ENCODE measurements at places on chromosomes 5 and 9. TPM values are rescaled to one million over a fixed set of nuclear protein-coding genes. Genes with fewer than 3 reads are reported as not detected.

CNTNAP3 gene
- total RNA-seq = 120 TPM

GABRA1 gene
- 18.2 TPM for total RNA-seq

MTMR12 gene
- total RNA-seq = 23.2 TPM

TLX3 gene
- not detected for total RNA-seq

FAM193B gene
- total RNA-seq = 32.1 TPM

FAM151B gene
- 39.8 TPM for total RNA-seq

WNT8A gene
- not detected for total RNA-seq

UTP15 gene
- total RNA-seq = 33.7 TPM

SNCAIP gene
- 48.2 TPM for total RNA-seq

PHF24 gene
- total RNA-seq = 25.6 TPM

MYOZ3 gene
- 1.7 TPM for total RNA-seq

DNA sequence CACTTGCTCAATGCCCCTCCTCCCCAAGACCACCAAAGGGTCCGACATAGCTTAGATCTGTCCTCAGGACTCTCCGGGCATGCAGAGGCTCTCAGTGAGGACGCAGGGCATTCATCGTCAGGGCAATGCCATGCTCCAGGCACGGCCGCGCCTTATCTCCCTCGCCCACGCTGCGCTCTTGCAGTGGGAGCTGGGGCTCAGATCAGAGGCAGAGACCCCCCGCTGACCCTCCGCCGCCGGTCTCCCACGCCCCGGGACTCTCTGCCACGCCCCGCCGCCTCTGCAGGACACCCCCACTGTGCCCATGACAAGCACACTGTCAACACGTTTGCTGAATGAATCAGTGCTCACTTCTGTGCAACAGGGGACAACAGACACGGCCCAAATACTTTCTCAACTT is 140.7 kb downstream of the ADAMTS2 start:
- DNase-seq = no peak

- DNase-seq = no peak
Measured at GRCh38 chr9:96607971-96608370, 11.7 kb downstream of the CDC14B start.

- DNase-seq = no peak
Measured at GRCh38 chr5:98503616-98504015, 269.8 kb upstream of the RGMB start.

DNA sequence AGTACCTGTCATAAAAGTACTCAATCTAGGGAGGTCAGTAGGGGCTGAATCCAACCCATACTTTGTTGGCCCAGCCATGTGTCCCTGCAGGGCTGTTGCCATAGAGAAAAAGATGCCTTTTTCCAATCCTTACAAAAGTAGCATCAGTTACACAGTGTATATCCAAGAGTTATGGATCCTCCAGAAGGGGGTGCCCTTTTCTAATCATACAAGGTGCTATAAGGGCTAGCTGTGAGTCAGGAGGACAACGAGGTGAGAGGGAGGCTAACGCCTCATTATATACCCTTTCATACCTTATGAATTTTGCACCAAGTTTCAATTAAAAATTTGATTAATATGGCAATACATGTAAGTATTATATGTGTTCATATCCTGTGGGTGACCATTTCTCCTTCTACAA is 4.8 kb downstream of the KIAA0825 start:
- no peak for DNase-seq

- no peak for DNase-seq
Measured at GRCh38 chr5:1818784-1819183, 17.6 kb downstream of the NDUFS6 start.

DNA sequence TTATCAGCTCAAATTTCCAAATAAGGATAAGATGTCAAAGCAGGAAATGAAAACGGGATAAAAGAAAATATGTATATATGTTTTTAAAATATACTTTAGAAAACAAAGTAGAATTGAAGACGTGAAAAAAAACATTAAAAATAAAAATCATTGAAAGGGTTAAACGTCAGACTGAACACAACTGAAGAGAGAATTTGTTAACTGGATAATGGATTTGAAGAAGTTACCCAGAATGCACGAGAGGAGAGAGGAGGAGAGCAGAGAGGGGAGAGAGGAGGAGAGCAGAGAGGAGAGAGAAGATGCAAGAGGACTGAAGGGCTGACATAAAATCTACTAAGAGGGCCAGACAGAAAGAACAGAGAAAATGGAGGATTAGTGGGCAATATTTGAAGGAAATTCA is 88.0 kb downstream of the CDKN2A start:
- DNase-seq = no peak

DNA sequence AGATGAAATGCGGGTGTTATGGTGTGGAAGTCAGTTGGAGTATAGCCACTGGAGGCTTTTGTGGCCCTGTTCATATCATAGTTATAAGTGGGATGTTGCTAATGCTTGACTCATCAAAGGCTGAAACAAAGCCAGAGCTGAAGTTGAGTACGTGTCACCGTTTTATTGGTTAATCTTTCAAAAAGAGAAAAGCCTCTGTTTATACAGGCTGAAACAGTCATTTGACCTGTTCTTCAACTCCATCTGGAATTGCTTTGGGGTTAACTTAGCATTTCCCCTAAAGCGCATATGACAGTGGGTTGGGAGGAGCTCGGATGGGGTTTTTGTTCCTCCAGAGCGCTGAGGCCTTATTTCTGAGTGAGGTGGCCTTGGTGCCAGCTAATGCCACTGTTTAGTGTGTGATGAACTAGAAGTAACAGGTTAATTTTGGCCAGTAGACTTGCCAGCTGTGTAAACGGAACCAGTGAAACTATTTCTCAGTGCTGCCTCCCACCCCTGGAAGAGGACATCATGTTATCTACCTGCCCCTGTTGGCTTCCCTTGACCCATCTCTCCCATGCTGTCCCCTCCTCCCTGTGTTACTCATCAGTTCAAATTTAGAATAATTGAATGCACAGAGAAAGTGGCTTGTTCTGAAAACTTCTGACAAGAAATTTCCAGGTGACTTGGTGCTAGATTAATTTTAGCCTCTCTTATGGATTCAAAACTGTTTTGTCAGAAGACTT is 34.2 kb downstream of the MTAP start:
- peak; percentile 1 for DNase-seq

DNA sequence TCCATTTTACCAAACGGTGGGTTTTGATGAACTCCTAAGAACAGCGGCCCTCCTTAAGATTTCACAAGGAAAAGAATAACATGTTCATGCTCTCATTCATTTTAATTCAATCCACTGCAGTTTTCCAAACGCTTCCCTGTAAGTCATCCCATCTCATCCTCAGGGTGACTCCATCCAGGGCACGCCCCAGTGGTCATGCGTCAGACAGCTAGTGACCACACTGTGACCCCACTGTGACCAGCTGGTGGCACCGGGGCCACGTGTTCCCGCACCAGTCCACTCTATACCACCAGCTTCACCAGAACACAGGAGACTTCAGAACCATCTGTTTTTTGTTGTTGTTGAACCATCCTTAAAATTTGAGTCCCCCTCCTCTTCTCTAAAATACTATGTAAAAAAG is 14.3 kb downstream of the ATPSCKMT start:
- DNase-seq = no peak

GRCh38 chr5:149345892-149346222 is 558 bp downstream of the GRPEL2 start:
- no peak for DNase-seq

GRCh38 chr5:175824676-175825075 is 46.7 kb upstream of the CPLX2 start:
- no peak for DNase-seq

- DNase-seq = no peak
Measured at GRCh38 chr9:116233160-116233530, 79.6 kb downstream of the PAPPA start.

DNA sequence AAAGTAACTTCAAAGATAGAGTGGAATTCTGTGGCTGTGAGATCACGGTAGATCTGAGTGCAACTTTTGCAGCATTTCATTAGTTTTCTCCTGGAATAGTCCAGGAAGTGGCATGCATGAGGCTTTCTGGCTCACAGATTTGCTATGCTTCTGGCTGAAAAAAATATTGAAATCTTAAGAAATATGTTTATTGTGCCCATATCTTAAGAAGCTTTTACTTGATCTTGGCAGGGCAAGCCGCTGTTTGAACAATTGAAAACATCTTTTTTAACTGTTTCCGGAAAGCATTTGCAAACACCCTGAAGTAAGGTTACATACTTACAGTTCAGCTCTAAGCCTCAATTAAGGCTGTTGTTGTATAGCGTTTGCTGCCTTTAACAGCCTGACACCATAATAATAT is 135.7 kb upstream of the GDNF start:
- DNase-seq = no peak

- DNase-seq = no peak
Measured at GRCh38 chr5:1331861-1332405, 13.0 kb downstream of the CLPTM1L start.

DNA sequence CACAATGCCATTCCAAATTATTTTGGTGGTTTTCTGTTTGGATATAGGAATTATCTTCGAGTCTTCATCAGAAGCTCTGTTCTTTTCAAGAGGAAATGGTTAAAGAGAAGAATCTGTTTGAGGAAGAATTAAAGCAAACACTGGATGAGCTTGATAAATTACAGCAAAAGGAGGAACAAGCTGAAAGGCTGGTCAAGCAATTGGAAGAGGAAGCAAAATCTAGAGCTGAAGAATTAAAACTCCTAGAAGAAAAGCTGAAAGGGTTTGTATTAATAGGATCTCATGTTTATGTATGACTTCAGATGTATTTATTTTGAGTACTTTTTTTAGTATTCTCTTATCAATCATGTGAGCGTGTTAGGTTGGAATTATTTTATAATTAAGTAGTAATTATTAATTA is 15.0 kb downstream of the HMMR start:
- no peak for DNase-seq

DNA sequence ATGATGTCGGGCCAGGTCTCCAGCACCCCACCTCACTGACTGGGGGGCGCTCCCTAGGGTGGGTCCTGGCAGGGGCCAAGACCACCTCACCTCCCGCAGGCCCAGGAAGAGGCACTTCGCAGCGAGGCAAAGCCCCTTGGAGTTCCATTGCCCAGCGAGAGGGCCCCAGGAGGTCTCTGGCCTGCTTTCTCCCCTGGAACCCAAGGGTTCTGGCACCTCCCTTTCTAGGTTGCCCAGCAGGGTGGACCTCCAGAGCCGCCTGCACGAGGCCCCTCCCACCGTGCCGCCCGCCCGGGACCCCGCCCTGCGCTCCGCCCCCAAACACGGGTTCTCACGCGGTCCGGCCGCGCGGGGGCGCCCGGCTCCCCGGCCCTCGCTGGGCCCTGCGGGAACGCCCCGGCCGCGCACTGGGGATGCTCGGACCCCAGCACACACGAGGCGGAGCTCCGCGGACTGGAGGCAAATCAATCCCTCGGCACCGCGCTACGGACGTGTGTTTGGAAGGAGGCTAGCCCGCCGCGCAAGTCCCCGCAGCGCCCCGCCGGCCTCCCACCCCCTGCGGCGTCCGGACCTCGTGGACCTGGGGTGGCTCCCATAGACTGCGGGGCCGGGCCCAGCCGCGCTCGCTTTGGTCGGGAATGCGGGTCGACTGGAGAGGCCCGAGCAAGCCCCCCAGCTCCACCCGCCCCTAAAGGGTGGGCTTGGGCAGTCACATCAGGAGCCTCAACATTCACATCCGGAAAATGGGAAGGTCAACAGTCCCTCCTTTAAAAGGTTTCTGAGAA is 99.5 kb upstream of the LMX1B start:
- peak; percentile 30 for DNase-seq

DNA sequence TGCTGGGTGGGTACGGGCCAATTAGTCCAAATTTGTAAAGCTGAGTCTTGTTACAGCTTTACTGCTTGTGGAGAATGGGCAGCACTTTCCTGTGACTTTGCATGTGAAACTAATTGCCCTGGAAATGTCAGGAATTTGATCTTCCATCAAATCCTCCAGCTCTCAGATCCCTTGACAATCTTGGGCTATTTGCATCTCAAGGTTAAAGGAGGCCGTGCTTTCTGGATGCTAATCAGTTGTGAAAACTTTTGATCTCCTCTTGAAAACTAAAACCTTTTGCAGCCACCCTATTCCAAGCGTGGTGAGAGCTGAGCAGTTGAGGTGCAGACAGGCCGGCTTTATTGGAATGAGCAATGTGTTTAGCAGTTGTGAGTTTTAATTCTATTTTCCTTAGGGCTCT is 68.0 kb upstream of the CLINT1 start:
- no peak for DNase-seq

GRCh38 chr5:108266242-108266641 is 115.7 kb downstream of the FBXL17 start:
- DNase-seq = no peak

DNA sequence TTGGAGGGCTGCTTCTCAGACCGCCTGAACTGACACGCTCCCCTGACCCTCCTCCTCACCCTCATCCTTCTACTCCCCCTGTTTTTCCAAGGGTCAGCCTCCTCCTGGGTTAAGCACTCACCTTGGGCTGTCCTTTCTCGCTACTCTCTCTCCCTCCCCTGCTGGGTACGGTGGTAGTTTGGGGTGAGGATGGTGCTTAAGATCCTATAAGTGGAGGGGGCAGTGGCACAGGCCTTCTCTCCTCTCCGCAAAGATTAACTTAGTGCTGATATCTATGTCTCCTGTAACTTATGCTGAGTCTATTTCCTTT is 159.7 kb downstream of the SNCAIP start:
- no peak for DNase-seq

DNA sequence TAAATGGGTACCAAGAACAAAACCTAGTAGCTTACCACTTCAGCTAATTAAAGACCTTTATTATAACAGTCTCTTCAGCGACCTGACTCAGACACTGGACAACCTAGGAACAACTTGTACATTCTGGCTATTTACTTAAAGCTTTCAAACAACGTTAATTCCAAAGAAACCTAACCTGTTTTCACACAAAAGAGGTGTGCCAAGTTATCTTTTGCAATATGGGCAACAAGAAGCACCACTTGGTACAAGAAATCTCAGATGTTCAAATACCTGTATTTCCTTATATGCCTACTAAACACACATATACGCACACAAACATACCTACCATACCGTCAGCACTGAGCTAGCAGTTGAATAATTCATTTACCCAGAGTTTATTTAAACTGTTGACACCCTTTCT is 23.0 kb downstream of the RNF145 start:
- DNase-seq = no peak

- no peak for DNase-seq
Measured at GRCh38 chr5:40791715-40792139, 6.4 kb downstream of the PRKAA1 start.

GRCh38 chr9:114500697-114501292 is 4.5 kb downstream of the WHRN start:
- DNase-seq = no peak

DNA sequence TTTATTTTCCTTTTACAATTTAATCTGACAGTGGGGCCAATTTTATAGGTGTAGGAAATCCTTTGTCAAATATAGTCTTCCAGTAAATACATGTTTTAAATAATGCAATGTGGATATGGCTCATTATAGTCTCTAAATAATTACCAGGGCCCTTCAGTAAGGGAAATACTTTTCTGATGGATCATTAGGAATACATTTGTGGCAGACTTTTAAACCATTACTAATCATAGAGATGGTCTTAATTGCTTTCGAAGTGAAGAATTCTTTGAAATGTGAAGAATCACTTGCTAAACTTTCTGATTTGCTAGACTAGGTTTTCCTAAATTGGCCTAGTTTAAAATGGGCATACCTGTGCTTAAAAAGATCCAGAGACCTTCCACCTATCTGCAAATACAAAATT is 105.6 kb upstream of the ELL2 start:
- DNase-seq = no peak

Measured in occipital lobe (tissue), 3 donors.